Right cardiac atrium (tissue), 5 donors: ENCODE measurements at places on chromosomes 1 and 21. TPM values are rescaled to one million over a fixed set of nuclear protein-coding genes. Genes with fewer than 3 reads are reported as not detected.
A peak's percentile ranks its signal among the peaks of the same experiment; 100 is the strongest.

GRCh38 chr1:203462878-203463277 lies 12.7 kb upstream of the PRELP start:
- DNase-seq, result peak; percentile 63

DNA sequence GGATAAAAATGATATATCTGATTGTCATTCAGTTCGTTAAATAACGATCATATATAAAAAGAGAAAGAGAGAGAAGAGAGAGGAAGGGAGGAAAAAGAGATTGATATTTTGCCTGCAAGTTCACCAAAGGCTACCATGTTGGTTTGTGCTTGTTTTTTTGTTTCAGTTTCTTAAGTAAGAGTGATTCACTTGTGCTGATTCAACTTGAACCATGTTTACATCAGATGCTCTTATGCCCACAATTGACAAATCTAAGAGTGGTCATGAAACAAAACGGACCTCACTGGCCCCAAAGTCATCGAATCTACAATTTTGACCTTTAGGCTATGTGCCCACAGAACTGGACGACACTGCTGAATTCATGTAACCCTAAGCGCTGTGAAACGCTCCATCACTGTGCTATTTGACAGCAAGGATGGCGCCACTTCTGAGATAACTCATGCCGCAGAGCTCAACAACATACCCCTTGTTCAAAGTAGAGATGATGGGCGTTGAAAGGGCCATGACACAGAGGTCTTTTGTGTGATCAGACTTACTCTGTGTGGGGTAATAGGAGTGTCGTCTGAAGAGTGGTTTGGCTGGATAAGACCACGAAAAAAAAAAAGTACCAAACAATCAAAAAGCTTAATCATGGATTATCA lies 481.4 kb downstream of the SETD4 start:
- no peak for DNase-seq

GRCh38 chr1:15352128-15352957 lies 57.3 kb upstream of the EFHD2 start:
- DNase-seq, result no peak

GRCh38 chr1:43687301-43688108 lies 19.8 kb upstream of the ST3GAL3 start:
- no peak for DNase-seq

DNA sequence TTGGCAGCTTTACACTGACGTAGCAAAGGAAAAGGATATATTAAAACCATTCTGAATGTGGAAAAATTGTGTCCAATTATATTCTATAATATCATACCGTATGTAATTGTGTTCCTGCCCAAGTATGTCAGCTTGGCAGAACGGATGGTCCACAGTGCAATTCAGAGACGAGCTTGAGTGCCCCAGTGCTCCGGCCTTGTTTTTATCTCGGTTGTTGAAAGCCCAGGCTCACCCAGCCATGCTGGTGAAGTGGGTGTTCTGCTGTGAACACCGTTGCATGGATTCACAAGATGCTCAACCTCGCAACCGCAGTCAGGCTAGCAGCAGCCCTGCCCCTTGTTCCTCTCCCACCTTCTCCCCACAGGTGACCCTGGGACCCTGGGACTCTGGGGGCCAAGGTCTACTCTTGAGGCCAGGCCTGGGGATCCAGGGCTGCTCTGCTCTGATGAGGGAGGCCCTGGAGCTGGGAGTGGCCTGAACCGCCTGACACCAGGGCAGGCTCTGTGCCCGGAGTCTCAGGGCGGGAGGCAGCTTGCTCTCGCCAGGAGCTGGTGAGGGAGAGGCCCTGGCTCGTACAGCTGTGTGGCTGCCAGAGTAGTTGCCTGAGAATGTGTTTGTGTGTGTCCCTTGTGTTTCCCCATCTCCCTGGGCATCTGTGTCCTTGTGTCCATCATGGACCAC lies 11.2 kb downstream of the PTPRF start:
- peak; percentile 87 for DNase-seq

- DNase-seq, result no peak
Measured at GRCh38 chr1:191460234-191460633, 698.0 kb upstream of the RGS18 start.

- DNase-seq, result peak; percentile 86
Measured at GRCh38 chr1:185733818-185734735, at the start of gene HMCN1. HMCN1 (plus strand) TSS chr1:185734391; CDS start chr1:185734780, 389 bp downstream.

GRCh38 chr1:180542838-180543145 lies 16.0 kb upstream of the OVAAL start:
- DNase-seq, result no peak

SLC9C2 gene
- total RNA-seq, result 0.31 TPM

LCE1B gene
- total RNA-seq, result not detected
